ENCODE measurements at places on chromosomes 6 and 20.

DNA sequence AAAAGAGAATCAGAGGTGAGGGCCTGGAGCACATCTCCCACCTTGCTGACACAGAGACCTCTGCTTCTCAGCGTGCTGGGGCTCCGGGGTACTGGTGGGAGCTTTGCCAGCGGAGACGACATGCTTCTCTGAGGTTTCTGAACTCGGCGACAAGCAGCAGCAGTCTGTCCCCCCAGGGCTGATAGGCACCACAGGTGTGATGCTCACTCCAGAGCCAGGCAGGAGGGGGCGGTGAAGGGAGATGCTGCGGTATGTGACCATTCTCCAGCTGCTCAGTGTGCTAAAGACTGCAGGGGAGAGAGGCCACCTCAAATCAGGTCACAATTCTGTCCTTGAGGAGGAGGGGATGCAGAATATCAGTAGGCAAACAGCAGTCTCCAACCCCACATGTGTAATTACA lies 219.9 kb downstream of the ALDH8A1 start:
- peak; percentile 79 for DNase-seq

GRCh38 chr20:19992996-19993908 lies 23.9 kb upstream of the NAA20 start:
- DNase-seq: peak; percentile 85

GRCh38 chr6:73542891-73543290 lies 22.1 kb upstream of the EEF1A1 start:
- DNase-seq: no peak

DNA sequence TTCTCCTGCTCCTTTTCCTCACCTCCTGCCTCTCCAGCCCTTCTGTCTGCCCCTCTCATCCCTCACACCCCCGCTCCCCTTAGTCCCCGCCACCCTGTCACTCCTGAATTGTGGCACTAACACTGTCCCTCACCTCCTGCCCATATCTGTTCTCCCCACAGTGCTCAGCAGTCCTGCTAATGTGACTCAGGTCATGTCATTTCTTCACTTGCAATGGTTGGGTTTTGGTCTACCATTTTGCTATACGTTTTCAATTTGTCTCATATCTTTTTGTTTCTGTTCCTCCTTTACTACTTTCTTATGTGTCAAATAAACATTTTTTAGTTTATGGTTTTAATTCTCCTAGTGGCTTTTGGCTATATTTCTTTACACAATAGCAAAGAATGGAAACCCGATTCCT lies 1.3 kb upstream of the HLA-B start:
- no peak for DNase-seq

DNA sequence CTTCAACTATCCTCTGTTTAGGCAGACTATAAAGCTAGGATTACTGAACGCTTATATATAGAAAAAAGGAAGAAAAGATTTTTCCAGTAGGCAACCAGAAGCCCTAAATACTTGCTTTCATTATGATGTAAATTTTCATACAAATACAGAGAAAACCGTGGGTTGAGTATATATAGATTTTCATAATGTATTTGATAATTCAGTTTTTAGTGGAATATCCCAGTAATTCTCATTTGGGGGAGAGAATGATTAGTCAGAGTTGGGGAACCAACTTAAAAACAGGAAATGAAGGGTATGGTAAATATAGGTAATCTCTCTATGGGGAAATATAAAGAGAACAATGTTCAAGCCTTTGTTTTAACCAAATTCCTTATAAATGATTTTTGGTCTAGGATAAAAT lies 154.0 kb upstream of the CITED2 start:
- no peak for DNase-seq

DNA sequence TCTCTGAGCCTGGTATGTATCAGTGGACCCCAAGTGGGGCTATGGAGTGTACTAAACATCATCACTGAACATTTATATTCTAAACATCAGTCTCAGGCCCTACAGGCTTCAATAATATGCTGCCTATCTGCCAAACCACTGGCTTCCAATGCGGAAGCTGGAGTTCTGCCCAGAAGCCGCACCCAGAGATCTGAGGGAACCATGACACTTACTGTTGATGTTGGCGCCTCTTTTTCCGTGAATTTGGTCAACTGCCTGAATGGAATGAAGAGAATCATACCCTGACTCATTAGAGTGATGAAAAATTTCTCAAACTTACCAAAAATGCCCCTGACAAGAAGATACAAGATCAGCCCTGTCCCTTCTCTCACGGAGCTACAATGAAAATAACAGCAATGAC lies 66.2 kb downstream of the SLC22A23 start:
- DNase-seq: no peak

DNA sequence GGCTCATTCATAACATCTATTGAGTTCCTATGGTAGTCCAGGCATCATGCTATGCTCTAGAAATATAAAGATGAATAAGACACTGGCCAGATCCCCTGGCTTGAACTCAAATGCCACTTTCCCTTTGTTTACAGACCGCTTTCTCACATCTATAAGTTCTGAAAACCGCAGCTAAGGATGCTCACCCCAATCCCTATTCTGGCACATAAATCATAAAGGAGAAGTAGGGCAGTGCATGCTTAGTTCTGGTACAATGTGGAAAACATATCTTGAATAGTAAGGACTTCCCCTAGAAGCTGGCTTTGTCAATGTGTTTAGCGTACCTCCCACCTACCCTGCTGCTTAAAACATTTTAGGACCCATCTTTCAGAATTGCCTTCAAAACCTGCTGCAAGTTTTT lies 26.4 kb downstream of the MRS2 start:
- no peak for DNase-seq

DNA sequence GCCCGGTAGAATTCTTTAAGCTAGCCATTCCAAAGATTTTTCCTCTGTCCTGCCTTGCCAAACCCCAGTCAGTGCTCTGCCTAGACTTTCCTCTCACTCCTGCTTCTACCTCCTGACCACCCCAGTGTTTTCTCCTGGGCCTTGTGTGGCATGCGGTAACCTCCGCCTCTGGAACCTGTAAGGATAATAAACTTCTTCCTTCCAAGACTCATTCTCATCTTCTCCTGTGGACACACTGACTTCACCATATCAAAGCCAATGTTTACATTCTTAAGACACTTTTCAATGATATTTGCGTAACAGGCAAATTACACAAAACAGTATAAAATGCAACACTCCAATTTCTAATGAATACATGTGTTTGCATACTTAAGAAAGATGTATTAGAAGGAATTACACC lies 354.6 kb downstream of the RNF144B start:
- no peak for DNase-seq

DNA sequence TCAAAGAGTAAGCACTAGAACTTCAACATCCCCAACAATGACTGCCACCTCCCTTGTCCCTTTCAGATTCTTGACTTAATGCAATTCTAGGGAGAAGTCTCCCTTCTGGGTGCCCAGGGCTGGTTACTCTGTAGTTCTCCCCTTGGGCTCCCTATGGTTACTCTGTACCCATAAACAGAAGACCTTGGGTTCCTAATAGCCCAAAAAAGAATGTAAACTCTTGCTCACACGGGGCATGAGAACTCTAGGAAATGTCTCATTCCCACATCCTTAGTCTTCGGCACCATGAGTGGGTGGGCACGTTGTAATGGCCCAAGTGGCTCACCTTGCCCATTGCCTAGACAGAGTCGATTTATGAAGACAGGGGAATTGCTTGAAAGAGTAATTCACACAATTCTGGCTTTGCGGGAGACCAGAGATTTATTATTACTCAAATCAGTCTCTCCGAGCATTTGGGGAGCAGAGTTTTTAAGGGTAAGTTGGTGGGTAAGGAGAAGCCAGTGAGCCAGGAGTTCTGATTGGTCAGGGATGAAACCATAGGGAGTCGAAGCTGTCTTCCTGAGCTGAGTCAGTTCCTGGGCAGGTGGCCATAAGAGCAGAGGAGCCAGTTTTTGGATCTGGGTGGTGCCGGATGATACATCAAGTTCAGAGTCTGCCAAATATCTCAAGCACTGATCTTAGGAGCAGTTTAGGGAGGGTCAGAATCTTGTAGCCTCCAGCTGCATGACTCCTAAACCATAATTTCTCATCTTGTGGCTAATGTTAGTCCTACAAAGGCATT lies 61.2 kb upstream of the SIRPG start:
- no peak for DNase-seq

DNA sequence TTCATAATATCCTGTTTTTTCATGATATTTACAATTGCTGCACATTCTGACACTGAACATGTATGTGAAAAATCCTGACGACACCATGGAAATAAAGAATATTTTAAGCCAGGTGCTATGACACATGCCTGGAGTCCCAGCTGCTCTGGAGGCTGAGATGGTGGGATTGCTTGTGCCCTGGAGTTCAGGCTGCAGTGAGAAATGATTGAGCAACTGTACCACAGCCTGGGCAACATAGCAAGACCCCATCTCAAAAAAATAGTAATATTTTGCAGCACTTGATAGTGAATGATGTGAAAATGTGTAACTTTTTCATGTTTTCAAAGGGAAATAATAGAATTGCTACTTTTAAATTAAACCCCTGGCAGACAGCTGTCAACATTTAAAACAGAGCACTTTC lies 137.1 kb downstream of the ADGRG6 start:
- no peak for DNase-seq

DNA sequence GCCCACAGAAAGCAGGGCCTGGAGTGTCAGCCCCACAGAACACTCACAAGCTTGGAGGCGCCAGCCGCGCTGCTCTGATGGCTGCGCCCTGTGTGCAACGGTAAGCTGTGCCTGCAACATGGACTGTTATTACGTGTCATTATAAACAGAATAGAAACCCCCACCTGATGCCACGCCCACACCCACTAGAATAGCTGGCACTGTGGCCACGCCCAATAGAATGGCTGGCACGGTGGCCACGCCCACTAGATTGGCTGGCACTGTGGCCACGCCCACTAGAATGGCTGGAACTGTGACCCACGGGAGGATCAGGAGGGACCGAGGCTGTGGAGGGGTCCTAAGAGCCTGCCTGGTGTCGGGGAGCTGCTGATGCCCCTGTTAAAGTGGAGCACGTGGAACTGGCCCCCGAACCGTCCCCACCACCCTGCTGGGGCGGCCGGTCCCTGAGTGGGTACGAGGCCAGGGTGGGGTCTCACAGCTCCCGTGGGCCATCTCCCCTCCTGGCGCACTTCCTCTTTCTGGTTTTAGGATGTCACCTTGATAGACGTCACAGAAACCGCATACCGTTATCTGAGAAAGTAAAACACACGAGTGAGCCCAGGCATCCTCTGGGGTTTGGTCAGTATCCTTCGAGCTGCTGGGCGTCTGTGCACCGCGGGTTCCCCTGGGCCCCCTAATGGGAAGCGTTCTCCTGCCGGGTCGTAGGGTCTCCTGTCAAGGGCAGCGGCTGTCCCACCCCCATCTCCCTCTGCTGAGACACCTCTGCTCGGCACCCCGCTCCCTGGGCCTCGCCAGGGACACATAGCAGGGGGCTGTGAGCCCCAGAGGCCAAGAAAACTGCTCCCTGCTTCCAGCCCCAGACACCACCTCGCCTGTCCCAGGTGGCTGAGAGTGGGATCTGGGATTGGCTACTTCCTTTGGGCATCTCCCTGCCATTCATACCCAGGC lies 25.4 kb downstream of the SLC17A9 start:
- DNase-seq: no peak

GRCh38 chr6:169428532-169428931 lies 174.9 kb upstream of the THBS2 start:
- DNase-seq: no peak

DNA sequence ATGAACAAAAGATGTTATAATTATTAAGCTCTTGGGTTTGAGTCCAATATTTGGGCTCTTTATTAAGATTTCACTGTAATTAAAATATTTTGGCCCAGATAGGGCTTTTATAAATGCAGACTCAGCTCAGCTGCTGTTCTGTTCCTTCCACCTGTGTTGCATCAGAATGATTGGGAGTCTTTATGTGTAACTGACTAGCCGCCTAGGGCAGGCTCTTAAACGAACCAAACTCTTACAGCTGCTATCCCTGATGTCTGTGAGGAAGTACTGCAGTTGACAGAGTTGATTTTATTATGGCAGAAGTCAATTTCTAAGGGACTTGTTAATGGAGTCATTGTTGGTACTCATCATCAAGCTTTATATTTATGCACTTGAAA lies 144.7 kb downstream of the MYO6 start:
- DNase-seq: no peak

DNA sequence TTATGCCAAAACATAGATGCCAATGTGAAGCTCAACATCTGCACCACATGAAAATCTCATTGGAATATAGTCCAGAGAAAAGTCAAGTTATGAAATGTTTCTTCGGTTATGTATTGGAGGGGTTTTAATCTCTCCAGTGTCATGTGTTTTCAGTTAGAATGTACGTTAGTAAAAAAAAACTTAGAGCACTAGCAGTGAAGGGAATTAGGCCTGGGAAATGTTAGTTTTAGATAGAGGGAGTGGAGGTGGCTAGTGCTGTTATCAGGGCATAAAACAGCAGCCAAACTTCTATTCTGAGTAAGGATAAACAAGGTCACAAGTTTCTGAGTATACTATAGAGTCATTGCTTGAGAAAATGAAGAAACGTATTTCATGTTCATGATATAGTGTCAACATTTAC lies 42.9 kb downstream of the HDGFL1 start:
- no peak for DNase-seq

DNA sequence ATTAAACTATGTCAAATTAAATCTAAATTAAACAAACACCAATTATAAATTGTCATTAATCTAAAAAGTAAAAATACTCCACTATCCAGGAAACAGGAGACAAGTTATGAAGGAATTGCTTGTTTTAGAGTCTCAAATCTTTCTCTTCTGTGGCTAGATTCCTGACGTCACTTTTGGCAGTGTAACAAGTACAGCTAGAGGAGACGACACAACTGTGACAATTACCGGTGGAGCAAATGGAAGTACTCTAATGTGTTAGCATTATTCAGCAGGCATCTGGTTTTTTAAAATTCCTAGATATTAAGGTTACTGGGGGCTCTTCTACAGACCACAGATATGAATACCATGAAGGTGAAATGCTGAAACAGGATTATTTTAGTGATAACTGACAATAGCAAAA lies 1042.7 kb downstream of the EPHA7 start:
- no peak for DNase-seq

- DNase-seq: no peak
Observed at GRCh38 chr6:114735025-114735735, 392.4 kb upstream of the HS3ST5 start.

DNA sequence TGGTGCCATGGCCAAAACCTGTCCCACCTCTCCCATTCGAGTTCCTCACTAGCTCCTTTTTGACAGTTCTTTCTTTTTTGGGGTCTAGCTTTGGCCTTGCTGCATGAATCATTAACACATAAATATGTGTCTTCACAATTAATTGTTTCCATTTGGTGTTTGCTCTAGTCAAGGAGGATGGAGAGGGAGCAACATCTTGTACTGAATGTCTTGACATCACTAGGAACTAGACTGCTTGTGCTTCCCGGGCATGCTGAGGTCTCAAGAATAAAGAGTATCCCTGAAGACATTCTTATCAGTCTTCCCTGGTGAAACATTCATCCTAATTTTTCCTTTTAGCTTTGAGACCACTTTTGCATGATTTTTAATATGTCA lies 77.0 kb upstream of the ESR1 start:
- DNase-seq: no peak

DNA sequence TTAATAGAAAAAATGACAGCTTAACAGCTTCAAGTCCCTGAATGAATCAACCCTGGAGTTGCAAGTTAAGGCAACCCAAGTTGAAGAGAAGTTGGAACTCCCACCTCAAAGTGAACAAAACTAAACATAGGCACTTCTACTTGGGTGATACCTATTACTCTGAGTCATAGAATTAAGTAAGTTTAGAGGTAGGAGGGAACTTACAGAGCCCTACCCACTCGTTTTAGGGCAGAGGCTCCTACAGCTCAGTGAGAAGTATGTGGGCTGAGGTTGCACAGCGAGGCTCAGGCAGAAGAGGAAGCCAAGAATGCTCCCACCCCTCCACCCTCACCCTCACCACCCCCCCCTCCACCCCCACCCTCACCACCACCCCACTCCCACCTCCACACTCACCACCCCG lies 42.2 kb downstream of the NFATC2 start:
- DNase-seq: peak; percentile 31

- DNase-seq: peak; percentile 77
Observed at GRCh38 chr6:136113736-136114173, 136.4 kb downstream of the MTFR2 start.

Data from endodermal cell (in vitro differentiated cells).